SW480 (cell line): ENCODE measurements at places on chromosomes 7 and 10.

DNA sequence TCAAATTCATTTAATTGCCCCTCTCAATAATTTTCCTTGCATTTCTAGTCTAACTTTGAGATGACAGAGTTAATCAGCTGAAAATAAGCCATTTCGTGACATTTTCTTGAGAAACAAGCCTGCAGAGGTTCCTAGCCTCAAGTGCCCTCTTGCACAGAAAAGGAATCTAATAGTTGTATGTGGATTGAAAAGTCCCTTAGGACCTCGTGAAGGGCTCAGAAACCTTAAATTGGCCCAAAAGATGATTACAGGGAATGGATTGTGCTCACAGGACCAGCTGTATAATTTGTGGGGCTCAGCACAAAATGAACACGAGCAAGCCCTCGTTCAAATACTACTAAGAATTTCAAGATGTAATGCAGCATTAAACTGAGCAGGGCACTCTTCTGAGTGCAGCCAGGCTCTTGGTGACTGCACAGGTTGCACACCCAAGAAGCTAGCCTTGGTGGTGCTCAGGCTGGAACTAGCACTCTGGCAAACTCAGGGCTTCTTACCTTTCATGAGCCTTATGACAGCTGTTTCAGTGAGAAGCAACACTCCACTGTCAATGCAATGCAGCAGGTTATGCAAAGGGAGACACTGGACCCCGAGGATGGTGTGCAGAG is 102.2 kb downstream of the GSAP start:
- no peak for DNase-seq

DNA sequence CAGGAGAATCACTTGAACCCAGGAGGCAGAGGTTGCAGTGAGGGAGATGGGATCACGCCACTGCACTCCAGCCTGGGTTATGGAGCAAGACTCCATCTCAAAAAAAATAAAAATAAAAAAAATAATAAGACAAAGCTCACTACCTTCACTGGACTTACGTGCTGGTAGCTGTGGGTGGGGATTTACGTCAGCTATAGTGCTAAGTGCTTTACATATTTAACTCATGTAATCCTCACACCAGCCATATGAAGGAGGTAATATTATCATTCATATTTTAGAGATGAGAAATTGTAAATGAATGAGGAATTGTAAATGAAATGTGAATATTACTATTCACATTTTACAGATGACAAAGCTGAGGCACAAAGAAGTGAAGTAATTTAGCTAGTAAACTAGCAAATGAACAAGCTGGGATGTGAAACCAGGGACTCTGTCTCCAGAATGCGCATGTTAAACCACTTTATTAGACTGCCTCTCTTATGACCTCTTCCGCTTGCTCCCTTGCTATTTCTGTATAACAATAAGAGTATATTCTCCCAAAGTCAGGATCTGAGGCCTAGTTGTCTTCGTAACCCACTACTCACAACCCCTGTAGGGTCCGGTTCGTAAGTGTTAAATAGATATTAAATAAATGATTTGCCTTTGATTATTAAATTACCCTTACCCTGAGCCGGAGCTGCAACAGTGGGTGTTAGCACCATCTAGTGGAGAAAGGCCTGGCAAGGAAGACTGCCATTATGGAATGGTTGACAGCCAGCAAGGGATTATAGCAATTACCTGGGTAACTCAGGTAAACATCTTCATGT is 70.2 kb downstream of the HTR7 start:
- DNase-seq, result peak; percentile 46

DNA sequence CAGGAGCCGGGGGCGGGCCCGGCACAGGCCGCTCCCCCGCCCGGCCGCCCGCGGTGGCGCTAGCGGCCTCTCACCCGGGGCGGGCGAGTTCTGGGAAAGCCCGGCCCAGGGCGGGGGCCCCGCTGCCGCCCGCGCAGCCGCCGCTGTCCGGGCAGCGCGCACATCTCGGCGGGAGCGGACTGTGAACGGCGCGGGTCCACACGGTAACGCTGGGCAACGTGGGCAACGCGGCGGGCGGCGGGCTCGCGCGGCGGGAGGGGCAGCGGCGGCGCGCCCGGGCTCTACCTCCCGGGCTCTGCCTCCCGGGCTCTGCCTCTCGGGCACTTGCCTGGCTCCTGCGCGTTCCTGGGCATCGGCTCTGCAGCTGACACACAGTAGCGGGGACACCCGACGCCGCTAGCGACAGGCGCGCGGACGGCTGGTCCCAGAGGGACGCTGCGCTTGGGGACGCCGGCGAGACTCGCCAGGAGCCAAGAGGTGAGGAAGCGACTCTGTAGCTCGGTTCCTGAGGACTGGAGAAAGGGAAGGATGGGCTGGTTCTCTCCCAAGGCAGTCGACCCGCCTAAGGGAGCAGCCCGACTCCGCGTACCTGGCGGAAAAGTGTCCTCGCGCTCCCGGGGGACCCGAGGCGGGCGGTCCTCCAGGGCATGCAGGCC is at the start of gene PLCE1:
Gene PLCE1 (plus strand): TSS at position 150 of the 656 bp plus-strand sequence. CDS start 37,116 bp downstream, outside the sequence.
- peak; percentile 67 for DNase-seq

GRCh38 chr7:117043108-117043825 is 90.0 kb downstream of the ST7 start:
- DNase-seq, result no peak

DNA sequence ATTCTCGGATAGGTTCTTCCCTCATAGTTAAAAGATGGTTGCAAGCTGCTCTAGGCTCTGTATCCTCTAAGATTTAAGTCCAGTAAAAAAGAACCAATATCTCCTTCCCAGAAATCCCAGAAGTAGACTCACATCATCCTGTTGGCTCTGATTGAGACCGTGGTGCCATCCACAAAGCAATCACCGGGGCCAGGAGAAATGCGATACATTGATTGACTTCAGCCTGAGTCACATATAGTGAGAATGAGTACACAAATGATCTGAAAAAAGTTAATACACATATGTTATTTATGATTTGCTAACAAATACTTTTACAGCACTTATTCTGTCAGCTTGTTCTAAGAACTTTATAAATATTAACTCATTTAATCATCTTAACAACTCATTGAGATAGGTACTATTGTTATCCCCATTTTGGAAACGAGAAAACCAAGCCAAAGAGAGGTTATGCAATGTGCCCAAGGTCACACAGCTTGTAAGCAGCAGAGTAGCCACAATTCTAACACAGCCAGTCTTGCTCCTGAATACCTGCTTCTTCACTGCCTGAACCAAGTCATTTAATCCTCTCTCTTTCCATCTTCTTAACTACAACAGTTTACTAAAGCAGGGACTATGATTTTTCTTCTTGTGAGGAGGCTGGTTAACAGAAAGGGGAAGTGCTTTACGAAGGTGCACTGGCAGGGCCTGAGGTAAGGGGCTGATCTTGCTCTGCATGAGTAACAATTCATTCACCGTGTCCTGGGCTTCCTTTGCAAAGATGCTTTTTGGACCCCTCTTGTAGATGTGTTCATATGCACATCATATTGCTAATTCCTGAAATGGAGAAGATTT is 177.0 kb downstream of the REEP3 start:
- no peak for DNase-seq
